Muscle of arm (tissue), 14 donors: ENCODE measurements at places on chromosomes 6 and 20.

DNA sequence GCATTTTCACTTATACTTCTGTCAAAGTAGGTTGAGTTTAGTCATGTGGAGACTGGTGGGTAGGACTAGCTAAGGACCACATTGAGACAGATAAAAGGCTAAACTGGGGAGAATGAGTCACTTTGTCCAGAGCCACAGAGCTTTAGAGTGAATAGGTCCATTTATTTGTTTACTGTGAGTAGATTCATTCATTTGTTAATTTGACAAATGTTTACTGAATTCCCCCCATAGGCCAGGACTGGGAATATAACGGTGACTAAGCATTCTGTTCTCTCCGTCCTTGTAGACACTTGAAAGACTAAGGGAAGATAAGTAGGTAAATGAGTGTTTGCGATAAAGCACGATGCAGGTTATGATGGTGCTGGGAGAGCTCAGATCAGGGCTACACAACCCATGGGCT is 699.7 kb upstream of the ID4 start:
- DNase-seq: no peak

GRCh38 chr6:4936681-4937041 is 67.2 kb downstream of the RPP40 start:
- peak; percentile 25 for DNase-seq

DNA sequence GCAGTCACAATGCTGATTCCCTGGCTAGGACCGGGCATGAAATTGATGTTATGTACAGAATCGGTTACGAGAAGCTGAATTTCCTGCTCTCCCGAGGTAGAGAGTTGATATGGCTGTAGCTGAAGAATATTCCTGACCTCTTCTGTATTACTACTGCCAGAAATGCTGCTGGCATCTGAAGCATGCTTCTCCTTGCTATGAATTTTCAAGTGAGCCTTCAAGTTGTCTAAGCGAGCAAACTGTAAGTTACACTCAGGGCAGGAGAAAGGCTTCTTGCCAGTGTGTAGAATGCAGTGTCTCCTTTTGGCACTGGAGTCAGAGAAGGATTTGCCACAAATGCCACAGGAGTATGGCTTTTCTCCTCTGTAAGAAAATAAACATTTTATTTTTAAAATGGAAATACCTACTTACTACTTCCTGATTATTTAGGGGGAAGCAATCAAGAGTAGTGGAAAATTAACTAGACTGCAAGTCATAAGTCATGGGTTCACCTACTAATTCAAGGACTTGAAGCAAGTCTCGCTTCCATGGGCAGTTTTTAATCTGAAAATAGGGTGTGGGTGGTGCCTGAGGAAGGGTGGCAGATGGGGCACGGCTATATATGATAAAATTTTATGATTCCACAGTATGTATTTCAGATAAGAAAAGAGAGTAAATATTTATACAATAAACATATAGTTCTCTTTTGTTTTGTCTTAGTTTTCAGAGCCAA is 10.8 kb upstream of the MICAL1 start:
- DNase-seq: no peak

DNA sequence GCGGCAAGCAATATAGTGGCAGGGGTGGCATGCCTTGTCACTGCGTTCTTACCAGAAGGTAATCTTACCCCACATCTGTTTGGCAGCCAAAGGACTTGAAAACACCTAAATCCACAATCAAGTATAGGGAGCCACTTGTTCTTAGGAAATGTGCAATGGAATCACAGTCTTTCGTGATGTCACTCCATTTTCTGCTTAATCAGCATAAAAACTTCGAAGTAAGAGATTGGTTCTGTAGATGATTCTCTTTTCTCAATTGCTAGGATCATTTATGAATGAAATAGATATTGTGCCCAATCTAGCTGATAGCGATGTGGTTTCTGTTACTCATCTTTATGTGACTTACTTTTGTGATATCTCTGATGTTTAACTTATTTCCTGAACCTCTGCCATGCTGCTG is 89.0 kb downstream of the SLC22A3 start:
- no peak for DNase-seq

DNA sequence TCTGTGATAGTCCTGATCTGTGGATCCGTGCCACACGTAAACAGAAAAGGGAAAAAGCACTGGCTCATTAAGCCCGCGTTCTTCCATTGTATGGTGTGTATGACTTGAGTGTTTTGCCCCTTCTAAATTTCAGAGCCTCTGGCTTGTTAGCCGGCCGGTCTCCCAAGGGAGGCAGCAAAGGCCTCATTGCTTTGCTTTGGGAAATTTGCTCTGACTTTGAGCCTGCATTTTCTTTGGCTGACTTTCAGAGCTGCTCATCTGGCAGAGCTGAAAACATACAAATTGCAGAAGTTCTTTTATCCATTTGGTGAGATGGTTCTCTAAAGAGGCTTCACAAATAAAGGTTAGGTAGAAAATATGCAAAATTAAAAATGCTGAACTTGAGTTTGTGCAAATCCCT is 123.0 kb downstream of the UTRN start:
- DNase-seq: peak; percentile 35

DNA sequence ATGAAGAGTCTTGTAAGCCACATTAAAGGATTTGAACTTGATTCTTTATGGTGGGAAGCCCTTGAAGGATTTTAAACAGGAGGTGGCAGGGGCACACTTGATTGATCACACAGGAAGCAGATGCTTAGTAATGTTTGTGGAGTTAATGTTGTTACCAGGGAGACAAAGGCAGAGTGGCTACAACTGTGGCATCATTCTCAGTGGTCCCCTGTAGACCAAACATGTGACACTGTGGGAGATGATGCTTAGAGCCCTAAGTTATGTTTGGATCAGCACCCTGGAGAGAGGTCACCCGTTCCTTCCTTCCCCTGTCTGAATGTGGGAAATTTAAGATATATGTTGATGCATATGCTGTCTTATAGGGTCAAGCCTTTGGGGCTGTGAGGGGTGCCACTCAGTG is 53.2 kb downstream of the EIF2S2 start:
- no peak for DNase-seq

- DNase-seq: no peak
Measured at GRCh38 chr20:57475388-57476083, 49.4 kb downstream of the CTCFL start.

DNA sequence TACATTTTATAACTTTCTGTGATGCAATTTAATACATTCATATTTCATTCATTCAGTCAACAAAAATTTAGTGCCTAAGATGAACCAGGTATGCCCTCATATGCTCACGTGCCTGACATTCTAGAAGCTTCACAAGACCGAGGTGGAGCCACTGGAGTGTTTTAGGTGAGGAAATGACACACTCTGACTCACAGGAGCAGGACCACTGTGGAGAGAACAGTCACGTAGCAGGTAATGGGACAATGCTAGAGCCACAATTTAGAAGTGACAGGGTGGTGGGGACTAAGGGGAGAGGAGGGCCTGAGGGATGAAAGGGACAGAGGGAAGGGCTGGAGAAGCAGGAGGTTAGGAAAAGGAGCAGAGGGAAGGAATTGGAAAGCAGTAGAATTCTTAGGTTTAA is 17.6 kb upstream of the HLA-A start:
- DNase-seq: no peak

GRCh38 chr6:148027201-148027600 is 315.4 kb upstream of the SASH1 start:
- no peak for DNase-seq

DNA sequence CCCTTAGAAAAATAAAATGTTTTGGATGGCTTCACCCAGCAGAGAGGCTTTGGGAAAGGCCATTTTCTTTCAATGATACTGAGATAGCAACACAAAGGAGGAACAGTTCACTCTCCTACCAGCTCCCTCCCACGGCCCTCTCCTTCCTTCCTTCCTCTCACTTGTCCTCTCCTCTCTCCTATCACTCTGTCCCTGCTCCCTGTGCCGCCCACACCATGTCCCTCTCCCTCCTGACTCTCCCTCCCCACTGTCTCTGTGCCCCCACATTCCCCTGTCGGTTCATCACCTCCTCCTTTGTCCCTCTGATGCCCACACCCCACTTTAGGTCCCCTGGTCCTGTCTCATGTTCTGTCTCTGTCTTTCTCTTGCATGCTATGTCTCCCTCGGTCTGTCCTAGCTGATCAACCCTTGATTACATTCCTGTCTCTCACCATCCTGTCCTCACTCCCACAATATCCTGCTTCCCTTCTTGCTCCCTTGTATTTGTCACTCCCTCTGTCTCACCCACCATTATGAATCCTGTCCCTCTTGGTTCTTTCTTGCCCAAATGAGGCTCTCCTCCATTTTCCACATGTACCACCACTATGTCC is 30.1 kb downstream of the ELMO2 start:
- DNase-seq: no peak

DNA sequence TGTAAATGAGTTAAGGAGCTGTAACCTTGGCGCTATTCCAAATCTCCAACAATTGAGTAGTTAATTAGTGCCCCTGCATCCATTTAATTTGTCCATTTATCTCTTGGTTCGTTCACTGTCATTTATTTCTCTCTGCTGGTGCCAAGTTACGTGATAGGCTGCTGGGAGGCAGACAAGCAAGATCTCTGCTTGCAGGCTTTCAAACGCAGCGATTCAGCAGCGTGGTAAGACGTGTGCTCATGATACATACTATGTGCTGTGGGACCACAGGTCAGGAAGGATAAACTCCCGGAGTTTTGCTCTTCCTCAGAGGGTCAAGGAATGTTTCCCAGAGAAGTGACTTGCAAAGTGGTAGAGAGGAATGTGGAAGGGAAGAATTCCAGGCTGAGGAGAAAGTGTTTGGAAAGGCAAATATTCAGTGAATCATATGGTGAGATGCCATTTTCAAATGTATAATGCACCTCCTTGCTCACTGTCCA is 46.4 kb downstream of the UTRN start:
- no peak for DNase-seq

- no peak for DNase-seq
Measured at GRCh38 chr20:36303831-36304230, 2.3 kb upstream of the DLGAP4 start.

GRCh38 chr6:155398701-155399061 is 57.0 kb downstream of the NOX3 start:
- no peak for DNase-seq

DNA sequence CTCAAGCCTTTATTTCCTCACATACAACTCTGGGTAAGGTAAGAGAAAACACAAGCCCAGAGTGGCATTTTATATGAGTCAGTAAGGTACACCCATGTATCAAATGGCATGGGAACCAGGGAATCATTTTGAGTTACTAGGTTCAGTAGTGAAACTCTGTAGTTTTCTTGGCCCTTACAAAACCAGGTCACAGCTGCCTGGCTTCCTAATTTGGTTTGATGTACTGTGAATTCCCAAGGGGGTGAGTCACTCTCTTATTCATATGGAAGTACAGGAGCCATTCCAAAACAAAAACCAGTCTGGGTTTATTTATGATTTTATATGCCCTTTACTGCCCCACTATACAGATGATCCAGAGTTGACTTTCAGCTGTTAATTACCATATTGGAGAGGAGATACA is 70.7 kb downstream of the PDE7B start:
- peak; percentile 72 for DNase-seq

- no peak for DNase-seq
Measured at GRCh38 chr6:75290136-75290945, 5.7 kb upstream of the TMEM30A start.

DNA sequence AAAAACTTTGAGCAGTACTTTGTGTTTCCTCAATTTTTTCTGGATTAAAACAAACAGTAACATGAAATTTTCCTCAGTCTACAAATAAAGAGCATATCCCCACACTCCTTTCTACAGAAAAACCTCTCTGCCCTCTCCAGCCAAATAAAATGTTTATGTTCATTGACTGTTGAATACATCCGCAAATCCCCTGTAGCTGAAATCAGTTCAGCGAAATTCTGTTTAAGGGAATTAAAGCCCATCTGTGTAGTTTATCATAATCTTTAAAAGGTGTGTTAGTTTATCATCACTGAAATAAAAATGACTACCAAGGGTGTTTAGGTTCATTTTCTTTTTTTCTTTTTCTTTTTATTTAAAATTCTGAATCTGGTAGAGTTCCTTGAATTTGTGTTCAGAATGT is 157.8 kb upstream of the RUNX2 start:
- no peak for DNase-seq

DNA sequence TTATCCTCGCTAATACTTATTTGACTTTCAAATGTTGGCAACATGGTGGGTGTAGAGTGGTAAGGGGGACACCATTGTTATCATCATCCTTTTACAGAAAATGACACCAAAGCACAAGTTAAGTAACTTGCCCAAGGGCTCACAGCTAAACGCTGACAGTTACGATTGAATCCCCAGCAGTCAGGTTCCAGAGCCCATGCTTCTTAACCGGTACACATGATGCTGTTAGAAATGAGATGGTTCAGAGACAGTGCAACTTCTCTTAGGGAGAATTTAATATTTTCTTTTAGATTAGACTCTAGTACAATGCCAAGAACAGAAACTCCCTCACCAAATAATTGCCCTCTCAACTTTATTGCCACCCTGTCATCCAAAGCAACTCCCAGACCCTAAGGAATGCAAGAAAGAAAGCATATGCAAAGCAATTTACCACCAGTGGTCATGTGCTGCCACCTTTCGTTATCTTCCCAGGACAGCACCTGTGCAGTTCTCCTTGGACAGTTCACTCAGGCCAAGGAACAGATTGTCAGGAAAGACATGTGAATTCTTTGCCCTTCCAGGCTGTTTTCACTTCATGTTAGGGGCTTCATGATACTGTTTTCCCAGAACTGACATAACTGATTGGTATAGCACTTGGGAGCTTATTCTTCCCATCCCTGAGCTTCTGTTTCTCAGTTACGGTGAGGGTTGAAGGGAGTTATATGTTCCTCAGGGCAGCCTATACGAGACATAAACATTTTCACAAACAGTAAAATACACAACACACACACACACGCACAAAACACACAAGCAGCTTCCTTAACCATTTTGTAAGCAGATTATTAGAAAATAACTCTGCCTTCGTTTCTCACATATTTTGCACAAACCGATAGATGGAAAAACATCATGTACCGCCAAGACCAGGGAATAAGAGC is 5.1 kb downstream of the HLA-DMA start:
- no peak for DNase-seq

GRCh38 chr6:34517461-34517881 is 38.7 kb downstream of the SPDEF start:
- no peak for DNase-seq

- DNase-seq: peak; percentile 38
Measured at GRCh38 chr6:138987080-138987642, 892 bp downstream of the REPS1 start.

DNA sequence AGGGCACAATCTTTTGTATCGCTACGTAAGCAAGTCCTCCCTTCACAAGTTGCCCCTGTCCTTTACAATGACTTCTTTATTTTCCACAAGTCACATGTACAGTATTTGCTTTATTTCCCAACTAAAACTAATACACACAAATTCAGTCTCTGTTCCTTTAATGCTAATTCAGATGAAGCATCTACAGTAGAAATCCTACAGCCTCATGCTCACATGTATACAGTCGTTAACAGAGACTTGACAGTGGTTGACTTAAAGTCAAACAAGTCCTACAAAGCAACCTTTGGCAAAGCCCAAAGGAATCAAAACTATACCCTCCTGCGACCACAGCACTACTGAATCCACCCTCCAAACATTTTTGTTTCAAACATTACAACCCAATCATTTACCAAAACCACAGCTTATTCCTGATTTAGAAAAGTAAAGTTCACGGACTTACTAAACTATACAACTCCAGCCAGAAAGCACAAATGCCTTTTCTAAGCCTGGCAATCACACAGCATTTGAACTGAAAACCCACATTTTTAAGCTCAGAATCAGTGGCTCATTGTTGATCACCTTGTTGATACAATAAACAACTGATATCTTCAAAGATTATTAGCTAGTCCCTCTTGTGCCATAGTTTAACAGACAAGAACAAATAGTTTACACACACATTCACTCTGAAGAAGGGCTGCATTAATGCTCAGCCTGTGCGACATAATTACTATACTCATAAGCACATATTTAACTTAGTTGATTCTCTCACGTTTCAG is 70.9 kb upstream of the NHSL1 start:
- no peak for DNase-seq

GRCh38 chr6:139449611-139450000 is 75.2 kb upstream of the CITED2 start:
- DNase-seq: no peak
